ENCODE measurements at places on chromosomes 2 and 18.

DNA sequence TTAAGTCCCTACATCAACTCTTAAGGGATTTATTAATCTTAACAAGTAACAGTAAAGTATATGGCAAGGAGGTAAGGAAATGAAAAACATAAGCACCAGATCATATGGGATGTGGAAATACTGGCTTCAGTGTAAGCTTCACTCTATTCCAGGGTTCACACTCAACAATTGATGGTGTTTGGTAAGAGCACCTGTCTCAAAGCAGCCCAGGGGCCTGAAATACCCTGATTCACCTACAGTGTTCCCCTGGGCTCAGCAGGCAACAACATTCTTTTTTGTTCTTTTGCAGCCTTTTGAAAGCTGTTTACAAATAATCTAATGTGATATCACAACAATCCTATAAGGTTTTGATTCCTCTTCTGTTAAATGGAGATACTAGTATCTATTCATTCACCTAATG is 1.2 kb upstream of the MLPH start:
- DNase-seq: no peak

DNA sequence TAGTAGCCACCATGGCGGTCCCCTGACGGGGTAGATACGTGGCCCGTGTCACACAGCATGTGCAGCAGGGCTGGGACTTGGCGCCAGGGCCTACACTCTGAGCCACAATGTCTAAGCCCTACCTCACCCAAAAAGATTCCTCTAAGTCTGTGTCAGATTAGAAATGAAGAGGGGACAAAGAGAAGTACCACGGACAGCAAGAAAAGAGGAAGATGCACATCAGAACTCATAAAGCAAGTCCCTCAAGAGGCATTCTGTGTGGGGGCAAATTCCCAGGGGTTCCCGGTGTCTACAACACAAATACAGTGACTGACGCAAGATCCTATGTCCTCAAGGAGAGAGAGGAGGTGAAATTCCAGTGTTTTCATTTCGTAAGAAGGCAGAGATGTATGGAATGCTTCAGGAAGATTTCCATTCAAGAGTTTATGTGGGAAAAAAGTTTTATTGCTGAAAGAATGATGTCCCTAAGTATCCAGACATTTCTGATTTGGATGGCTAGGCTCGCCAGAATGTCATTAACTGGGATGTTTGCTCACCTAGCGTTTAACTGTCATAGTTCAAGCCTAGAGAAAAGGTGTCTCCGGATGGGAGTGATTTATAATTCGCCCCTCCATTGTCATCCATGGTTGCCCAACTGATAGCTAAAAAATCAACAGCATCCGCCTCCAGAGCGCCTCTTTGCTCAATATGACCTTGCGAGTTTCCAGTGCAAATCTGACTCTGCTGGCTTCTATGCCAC is 75.6 kb upstream of the CHMP1B start:
- no peak for DNase-seq

DNA sequence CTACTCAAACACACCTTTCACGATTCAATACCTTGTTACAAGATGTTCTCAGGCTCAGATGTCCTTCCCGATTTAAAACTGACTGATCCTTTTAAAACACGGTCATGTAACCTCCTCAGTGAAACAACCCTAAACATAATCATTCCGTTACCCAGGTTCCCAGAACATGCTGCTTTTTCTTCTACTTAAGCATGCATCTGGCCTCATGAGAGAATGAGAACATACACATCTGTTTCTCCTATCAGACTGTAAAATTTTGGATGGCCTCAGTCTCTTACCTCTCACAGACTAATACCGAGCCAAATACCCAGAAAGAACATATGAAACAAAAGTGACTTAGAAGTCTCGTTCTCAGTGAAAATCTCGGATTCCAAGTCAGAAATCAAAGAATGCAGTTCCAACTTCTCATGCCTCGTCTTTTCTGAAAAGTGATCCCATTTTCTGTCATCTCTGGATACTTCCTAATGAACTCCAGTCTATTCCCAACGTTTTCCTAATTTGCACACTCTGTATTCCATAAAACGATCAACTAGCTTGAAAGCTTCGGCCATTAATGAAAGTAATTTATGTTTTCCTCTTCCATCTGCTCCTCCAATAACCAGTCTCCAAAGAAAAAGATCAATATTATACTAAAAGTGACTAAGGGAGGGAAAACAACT is 919 bp downstream of the SF3B1 start:
- DNase-seq: no peak

DNA sequence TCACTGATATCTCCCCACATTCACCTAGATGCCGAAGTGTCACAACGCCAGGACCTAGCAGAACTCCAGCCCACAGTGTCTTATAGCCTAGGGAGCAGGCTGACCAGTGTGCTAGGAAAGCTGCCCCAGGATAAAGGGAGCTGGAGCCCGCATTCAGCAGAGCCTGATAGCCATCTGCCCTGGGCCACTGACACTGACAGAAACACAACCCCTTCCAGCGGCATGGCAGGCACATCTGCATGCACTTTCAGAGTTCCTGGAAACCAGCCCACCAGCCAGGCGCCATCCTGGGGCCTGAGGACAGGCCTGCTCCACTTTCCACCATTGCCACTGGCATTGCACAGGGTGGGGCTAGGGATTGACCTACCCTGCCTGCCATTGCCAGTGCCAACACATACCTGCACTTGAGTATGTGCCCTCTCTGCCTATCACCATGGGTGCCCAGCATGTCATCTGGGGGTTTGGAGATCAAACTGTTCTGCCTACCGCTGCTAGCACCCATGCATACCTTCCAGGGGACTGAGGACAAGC is 290.1 kb upstream of the KLHL14 start:
- DNase-seq: no peak

DNA sequence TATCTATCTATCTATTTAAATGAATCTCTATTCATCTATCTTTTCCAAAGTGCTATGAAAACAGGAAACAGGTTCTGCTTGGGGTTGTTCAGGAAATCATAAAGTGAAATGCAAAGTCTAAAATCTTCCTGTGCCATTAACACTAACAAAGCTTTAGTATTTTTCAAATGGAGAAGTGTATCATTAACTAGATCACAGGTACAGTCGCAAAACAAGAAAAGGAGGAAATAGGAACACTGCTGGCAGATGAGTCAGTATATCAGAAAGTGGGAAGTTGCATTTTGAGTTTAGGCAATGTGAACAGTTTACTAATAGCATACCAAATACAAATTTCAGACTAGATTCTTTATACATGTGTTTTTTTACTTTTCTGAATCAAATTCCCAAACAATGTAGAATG is 888.5 kb upstream of the FSHR start:
- DNase-seq: no peak

- no peak for DNase-seq
These were observed 29.2 kb upstream of the KCNF1 start for GRCh38 chr2:10882568-10882967.

DNA sequence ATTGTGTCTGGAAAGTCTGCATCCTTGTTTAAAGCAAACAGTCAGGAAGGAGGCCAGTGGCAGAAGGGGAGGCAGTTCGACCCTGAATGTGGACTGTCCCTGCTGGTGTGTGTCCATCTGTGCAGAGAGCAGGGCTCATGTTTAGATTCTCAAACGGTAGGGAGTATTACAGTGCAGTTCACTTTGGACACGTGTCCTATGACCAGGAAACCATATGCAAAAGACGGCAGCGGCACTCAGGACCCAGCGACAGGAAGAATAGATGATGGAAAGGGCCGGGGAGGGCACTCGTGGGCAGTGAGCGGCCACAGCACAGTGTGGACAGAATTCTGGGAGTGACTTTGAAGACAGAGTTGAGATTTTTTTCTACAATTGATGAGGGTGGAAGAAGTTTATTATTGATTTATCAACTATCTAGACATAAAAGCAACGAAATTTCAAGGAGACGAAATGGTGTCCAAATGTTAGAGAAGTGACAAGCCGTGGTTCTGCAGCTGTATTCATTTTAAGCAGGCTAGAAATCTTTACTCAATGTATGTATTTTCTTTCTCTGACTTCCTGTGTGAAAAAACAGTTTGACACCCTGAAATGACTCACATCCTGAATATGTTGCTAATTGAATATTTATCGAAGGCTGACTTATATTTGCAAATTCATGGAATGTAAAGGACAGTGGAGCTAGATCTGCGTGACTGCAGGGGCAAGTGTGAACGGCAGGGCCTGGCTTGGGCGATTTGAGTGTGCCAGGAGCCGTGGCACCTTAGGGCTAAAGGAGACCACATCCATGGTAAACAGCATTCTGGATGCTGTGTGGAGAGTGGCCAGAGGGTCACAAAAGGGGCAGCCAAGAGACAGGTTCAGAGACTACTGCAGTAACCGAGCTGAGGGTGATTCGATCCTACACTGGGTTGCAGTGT is 214.2 kb downstream of the PTGR3 start:
- no peak for DNase-seq

DNA sequence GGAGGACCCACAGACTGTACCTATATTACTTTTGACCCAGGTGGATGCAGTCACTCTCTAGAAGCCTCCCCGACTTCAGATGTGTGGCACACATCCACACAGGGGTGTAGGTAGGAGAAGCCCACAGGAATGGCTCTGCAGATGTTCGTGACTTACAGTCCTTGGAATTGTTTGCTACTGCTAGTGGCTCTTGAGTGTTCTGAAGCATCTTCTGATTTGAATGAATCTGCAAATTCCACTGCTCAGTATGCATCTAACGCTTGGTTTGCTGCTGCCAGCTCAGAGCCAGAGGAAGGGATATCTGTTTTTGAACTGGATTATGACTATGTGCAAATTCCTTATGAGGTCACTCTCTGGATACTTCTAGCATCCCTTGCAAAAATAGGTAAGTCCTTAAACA is 605 bp downstream of the SLC9A4 start:
- no peak for DNase-seq

GRCh38 chr2:216829533-216829932 is 30.3 kb downstream of the TNP1 start:
- DNase-seq: no peak

- DNase-seq: no peak
These were observed 97.8 kb downstream of the CSRNP3 start for GRCh38 chr2:165567273-165567672.

GRCh38 chr2:5742126-5742525 is 49.9 kb downstream of the SOX11 start:
- DNase-seq: no peak

- no peak for DNase-seq
These were observed 251.2 kb downstream of the ACKR3 start for GRCh38 chr2:236820763-236821344.

DNA sequence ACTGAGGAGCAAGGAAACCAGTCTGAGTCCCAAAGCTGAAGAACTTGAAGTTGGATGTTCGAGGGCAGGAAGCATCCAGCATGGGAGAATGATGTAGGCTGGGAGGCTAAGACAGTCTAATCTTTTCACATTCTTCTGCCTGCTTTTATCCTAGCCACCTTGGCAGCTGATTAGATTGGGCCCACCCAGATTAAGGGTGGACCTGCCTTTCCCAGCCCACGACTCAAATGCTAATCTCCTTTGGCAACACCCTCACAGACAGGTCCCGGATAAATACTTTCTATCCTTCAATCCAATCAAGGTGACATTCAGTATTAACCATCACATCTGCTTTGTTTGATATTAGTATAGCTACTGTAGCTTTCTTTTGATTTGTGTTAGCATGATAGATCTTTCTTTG is 27.1 kb downstream of the VRK2 start:
- no peak for DNase-seq

DNA sequence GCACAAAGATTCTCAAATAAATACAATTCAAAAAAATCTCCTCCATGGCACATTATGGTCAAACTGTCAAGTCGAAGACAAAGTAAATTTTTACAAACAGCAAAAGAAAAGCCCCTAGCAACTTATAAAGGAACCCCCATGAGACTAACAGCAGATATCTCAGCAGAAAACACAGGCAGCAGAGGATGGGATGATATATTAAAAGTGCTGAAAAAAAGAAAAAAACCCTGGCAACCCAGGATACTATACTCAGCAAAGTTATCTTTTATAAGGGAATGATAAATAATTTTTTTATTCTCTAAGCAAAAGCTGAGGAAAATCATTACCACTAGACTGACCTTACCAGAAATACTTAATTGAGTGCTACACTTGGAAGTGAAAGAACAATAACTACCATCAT is 326.4 kb downstream of the CYRIA start:
- DNase-seq: no peak

GRCh38 chr2:239648607-239649006 is 247.8 kb upstream of the HDAC4 start:
- no peak for DNase-seq

GRCh38 chr2:163246135-163246534 is 407.6 kb upstream of the KCNH7 start:
- DNase-seq: no peak

DNA sequence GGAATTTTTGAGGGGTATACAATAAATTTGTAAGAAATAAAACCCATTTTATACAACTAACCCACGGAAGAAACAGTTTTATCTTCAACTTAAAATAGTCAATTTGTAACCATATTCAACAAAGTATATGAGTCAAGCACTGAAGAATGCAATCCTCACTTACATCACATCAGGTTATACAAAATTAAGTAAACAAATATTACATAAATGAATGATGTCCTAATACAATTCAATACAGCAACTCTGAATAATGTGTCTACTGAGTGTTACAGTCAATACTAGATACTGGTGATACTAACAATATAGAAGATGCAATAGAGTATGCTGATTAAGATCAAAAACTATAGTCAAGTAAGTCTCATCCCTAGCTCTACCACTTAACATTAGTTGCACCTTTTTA is 58.6 kb downstream of the FANCL start:
- DNase-seq: no peak

DNA sequence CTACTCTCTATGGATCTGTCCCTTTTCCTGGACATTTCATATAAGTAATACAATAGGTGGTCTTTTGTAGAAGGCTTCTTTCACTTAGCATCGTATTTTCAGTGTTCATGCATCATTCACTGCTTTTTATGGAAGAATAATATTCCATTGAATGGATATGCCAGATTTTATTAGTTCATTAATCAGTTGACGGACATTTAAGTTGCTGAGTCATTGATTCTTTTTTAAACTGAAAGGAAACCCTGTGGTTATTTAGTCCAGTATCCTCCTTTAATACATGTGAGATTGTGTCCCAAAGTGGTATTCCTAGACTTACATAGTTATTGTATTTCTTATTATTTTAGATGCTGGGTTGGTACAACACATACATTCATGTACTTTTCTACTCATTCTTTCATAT is 162.1 kb upstream of the UNC80 start:
- no peak for DNase-seq

DNA sequence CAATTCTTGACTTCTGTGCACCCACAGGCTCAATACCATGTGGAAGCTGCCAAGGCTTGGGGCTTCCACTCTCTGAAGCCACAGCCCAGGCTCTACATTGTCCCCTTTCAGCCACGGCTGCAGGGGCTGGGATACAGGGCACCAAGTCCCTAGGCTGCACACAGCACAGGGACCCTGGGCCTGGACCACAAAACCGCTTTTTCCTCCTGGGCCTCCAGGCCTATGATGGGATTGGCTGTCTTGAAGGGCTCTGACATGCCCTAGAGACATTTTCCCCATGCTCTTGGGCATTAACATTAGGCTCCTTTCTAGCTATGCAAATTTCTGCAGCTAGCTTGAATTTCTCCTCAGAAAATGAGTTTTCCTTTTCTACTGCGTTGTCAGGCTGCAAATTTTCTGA is 29.7 kb downstream of the NUP35 start:
- no peak for DNase-seq

All from SIG-M5 (cell line).